ENCODE measurements at places on chromosomes 16 and 17.

DNA sequence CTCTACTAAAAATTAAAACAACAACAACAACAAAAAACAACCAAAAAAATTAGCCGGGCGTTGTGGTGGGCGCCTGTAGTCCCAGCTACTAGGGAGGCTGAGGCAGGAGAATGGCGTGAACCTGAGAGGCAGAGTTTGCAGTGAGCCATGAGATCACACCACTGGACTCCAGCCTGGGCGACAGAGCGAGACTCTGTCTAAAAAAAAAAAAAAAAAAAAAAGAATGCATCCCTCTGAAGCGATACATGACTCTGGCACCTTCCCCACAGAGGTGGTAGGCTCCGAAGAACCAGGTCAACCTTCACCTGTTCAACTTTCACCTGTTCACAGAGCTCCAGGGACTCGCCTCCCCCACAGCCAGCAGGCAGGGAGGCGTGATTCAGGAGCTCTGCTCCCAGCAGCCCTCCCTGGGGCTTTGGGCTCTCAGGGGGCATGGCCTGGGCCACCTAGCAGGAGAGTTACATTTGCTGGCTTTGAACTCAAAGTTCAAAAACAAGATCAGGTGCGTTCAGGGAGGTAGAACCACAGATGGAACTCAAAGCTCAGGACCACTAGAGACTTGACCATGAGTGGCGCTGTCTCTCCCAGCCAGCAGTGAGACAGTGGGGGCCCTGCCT is 5.6 kb downstream of the VAC14 start:
- no peak for DNase-seq

DNA sequence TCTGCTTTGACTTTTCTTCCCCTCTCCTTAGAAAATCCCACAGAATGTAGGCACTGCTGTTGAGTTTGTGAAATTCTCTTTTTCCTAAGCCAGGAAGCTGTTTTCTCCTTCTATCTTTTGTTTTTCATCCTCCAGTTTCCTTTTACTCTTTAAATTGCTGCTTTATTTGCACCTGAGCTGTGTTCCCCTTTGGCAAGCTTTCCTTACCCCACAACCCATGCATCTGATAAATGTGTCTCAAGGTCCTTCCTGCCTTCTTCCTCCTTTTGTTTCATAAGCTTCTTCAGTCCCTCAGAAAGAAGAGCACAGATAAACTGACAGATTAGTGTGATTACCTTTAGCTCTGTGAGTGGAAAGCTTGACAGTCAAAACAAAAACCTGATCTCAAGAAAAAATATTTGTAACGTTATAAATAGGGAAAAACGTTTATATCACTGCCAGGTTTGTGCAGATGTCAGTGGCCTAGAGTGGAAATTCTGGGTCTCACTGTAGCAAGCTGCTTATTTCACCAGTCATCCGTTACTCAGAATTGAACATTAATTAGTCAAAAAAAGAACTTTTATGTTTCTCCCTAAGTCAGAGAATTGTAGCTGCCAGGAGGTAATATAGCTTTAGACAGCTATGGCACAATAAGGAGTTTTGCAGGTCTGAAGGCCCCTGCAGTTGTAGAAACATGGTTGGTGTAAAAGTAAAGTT is 23.6 kb downstream of the GSDMB start:
- no peak for DNase-seq

DNA sequence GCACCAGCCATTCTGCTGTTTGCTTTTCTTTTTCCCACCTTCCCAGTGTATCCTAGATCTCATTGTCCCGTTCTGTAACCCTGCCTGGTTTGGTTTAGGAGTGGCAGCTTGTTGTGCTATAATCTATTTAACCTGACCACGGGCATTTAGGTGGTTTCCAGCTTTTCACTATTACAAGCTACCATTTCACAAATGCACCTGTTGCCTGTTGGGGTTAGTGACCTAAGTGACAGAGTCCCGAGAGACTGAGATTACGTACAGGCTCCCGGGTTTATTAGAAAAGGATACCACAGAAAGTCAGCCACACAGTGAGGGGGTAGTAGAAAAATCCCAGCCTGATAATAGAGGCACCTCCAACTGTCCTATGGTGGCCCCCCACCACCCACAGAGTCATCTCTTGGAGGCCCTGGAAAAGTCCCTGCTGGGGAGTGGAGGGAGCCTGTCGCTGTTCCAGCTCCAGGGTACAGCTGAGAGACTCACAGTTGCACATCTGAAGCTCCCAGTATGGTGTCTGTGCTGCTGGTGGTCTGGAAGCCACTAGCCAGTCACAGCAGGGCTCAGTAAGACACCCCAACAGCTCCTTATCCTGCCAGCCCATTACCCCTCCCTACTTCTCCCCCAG is 21.2 kb downstream of the CLEC16A start:
- DNase-seq = no peak

DNA sequence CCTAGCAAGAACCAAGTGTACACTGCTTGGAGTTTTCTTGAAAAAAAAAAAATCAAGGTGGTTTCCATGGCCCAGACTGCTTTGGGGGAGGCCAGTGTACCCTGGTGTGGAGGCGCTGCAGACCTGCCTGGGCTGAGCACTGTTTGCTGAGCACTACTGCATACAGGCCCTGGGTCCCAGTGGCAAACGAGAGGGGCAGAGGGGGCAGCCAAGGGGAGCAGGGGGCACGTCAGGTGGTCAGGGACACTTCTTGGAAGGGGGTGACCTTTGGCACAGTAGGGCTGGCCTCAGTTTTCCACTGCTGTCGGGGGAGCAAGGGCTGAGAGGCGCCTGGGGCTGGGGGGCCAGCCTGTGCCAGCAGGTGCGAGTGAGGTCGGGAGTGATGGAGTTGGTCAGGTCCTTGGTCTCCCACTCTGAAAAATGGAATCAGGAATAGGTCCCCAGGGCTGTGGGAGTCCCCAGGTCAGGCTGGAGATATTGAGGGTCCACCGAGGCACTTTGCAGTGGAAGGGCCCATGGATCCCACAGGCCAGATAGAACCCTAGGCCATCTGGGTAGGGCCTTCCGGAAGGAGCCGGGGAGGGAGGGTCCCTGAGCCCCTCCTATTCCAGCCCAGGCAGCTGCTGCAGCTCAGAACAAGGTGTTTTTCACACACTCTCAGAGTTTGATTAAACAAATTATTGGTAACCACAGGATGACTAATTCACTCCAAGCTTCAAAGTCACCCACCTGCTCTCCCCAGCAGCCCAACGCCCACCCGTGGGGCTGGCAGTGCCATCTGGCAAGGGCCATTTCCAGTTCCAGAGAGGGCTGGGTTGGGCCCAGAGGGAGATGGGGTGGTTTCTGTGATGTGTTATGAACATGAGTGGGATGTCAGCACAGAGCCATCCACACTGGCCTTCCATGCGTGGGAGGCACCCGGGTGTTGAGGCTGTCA is 3.5 kb downstream of the ZFPM1 start:
- DNase-seq = no peak

DNA sequence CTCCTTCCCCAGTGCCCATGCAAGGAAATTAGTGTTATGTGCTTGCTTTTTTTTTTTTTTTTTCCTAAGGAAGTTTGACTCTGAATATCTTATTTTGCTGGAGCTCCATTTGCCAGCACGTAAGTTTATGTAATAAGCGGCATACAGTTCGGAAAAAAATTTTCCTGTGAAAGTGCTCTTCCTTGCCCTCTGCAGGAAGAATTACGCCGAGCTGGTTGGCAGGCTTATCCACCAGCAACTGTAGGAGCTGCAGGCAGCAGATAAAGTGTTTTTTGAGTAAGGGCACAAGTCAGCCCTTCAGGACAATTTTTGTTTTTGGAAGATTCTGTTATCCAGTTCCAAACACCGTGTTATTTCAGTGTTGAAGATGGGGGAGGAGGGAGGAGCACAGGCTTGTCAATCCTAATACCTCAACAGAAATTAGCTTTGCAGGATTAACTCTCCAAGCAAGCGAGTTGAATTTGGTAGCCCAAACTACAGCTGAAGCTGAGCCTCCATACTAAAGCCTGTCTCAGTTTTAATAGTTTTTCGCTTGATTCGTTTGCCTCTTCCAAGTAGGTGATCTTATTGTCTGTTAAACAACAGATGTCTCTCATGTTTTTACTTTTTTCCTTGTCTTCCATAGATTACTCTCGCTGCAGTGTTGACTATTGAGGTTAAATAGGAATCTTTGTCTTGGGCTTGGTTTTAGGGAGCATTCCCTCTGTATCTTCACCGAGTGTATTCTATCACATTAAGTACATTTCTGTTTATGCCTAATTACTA is 1.1 kb downstream of the SPECC1 start:
- peak; percentile 22 for DNase-seq

- peak; percentile 19 for DNase-seq
Observed at GRCh38 chr17:27760069-27760885, 40.1 kb downstream of the NOS2 start.

DNA sequence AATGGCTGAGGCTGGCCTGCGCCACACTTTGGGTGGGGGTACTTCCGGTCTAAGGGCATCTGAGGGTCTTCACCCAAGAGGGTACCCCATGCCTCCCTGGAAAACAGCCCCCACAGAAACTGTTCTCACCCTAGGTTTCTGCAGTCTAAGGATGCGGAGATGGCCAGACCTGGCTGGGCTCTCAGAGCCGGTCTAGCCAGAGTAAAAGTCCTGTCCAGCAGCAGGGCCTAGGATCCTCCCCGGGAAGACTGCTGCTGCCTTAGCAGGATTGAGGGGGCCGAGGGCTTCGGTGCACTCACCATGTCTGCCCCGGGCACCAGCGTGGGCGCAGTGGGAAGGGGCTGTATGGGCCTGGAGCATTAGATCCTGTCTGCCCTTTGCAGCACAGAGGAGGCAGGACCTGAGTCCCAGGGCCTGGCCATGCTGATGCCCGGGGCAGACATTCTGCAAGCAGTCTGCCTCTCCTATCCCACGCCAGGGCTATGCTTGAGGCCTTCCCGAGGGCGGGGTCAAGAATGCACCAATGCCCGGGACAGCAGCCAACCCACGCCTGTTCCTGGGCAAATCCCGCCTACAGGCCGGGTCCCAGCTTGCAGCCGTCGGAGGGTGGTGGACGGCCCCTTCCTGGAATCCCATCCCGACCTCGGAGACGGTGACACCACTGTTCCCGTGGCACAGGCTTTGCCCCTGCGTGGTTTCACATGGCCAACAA is 54.7 kb downstream of the CBFA2T3 start:
- peak; percentile 46 for DNase-seq

DNA sequence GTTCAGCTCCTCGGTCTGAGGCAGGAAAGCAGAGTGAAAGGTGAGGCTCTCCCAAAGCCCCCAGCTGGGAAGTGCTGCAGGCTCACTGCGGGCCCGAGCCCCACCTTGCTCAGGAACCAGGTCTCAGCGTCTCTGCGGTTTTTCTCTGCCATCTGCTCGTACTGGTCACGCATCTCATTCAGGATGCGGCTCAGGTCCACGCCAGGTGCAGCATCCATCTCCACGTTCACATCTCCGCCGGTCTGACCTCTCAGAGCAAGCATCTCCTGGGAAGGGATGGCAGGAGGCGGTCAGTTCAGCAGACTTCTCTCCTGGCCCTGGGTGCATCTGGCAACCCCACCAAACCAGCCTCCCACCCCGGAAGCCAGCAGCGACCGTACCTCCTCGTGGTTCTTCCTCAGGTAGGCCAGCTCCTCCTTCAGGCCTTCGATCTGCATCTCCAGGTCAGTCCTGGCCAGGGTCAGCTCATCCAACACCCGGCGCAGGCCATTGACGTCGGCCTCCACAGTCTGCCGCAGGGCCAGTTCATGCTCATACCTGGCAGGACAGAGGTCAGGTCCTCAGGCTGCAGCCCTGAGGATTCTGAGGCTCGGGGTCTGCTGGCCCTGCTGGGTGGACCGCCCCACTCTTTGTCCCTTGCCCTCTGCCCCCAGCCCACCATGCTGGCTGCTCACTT is 1.5 kb downstream of the KRT16 start:
- no peak for DNase-seq

GRCh38 chr17:20983359-20983637 is 59.5 kb downstream of the USP22 start:
- DNase-seq = no peak

GRCh38 chr16:20259541-20259940 is 67.8 kb downstream of the GP2 start:
- no peak for DNase-seq

GRCh38 chr16:13779676-13780075 is 140.3 kb upstream of the ERCC4 start:
- no peak for DNase-seq
